CD8-positive, alpha-beta memory T cell (primary cell): ENCODE measurements at places on chromosomes 6 and 20. TPM values are rescaled to one million over a fixed set of nuclear protein-coding genes. Genes with fewer than 3 reads are reported as not detected.

Gene SEC63
- total RNA-seq: 85.1 TPM

Gene MUC22
- not detected for total RNA-seq

- no peak for DNase-seq
These were observed 117.1 kb upstream of the EEF1E1 start for GRCh38 chr6:8219352-8219943.

DNA sequence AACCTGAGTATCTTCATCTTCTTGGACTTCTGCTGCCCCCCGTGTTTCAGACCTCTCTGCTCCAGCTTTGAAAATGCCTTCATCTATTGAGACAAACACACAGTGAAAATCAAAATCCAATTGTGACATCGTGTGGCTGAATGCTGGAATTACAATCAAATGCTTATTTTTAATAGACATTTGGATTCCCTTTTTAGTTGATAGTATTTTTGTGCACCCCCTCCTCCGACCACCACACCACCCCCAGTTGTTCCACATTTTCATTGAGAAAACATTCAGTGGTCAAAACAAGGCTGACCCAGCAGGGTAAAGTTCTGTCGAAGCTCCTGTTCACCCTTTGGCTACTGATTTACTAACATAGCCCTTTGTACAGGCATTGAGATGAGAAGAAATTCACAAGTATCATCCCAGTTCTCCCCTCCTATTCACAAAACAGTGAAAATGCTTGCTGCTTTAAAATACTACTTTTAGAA lies 79.0 kb downstream of the NRSN1 start:
- DNase-seq: no peak

DNA sequence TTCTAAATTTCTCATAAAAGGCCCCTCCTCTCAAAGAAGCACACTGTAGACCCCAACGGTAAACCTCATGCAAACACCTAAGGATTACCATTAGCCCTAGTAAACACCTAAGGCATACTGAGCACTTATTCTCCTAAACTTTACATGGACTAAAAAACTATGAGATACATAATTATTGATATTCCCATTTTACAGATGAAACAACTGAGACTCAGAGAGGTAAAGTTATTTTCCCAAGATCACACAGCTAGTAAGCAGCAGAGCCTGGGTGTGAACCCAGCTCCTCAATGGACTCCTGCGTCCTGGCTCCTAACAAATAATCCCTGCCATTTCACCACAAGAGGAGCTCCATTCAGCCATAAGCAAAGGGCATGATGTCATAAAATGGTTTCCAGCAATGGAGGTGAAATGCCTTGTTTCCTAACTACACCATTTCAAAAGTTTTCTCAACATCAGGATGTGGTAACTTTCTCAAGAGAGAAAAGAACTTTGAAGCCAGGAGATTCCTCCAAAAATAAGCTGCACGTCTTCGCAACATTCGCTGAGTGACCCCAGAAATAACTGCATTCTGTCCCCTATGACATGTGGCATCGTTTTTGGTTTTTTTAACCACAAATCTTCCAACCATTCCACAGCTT lies 4.1 kb downstream of the ATP9A start:
- no peak for DNase-seq

GRCh38 chr20:14828459-14828858 lies 491.0 kb upstream of the FLRT3 start:
- no peak for DNase-seq

Gene UNC93A
- total RNA-seq: not detected

DNA sequence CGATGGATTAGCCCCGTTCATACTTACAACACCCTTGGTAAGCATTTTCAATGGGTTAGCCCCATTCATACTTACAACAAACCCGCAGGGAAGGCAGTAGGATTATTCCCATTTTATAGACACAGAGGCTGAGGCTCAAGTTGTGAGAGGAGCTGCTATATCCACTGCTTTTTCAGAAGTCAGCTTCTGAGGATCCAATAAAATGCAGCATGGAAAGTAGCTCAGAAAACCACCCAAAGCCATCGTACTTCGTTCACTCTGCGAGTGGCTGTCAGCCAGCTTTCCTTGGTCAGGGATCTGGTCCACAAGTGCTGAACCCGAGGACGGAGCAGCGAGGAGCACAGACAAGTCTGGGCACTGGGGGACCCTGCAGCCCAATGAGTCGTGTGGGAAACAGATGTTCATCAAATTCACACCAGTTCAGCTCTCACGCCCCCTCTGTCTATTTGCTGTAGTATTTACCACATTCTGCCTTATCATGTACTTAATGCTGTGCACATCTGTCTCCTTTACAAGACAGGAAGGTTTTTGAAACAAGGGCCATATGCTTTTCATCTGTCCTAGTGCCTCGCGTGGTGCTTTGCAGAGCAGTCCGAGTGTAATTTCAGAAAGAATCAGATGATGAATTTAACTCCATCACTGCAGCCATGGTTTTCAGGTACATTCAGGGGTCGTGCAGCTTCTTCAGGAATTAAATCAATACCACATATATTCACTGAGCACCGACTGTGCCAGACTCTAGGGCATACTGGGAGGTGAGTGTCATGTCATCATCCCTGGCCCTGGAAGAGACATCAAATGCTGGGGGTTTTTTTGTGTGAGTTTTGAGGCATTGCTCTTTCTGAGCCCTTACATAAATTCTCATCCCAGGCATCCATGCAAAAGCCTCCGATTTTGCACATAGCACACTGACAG lies 256.9 kb downstream of the CDH26 start:
- no peak for DNase-seq

DNA sequence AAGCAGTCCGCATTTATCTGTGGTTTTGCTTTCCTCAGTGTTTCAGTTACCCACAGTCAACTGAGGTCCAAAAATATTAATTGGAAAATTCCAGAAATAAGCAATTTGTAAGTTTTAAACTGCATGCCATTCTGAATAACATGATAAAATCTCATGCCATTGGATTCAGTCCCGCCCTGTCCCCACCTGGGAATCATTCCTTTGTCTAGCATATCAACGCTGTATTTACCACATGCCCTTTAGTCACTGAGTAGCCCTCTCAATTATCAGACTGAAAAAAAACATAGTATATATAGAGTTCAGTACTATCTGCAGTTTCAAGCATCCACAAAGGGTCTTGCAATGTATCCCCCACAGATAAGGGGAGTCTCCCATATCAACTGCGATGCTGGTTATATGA lies 17.1 kb downstream of the RANBP9 start:
- no peak for DNase-seq

- no peak for DNase-seq
These were observed 13.9 kb downstream of the ADISSP start for GRCh38 chr20:3753501-3754275.

DNA sequence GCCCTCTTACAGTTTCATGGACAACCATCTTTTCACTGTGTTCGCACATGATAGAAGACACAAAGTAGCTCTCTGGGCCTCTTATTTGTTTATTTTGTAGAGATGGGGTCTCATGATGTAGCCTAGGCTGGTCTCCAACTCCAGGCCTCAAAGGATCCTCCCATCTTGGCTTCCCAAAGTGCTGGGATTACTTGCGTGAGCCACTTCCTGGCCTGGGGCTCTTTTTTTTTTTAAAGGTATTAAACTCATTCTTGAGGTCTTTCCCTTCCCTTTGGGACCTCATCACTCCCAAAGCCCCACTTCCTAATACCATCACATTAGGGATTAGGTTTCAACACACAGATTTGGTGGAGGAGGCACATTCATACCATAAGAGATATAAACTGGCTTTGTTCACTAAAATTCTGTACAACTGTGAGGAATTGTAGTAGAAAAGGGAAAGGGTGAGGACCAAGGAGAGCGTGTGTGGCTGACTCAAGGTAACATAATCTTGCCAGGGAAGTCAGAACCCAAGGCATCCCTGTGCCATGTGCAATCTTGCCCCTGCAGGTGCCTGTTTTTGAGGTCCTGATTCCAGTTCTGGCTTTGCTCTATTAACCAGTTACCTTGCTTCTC lies 45.5 kb downstream of the EIF2S2 start:
- no peak for DNase-seq

GRCh38 chr6:317448-318144 lies 25.3 kb downstream of the DUSP22 start:
- DNase-seq: no peak
